ENCODE measurements at places on chromosomes 7 and 10.

DNA sequence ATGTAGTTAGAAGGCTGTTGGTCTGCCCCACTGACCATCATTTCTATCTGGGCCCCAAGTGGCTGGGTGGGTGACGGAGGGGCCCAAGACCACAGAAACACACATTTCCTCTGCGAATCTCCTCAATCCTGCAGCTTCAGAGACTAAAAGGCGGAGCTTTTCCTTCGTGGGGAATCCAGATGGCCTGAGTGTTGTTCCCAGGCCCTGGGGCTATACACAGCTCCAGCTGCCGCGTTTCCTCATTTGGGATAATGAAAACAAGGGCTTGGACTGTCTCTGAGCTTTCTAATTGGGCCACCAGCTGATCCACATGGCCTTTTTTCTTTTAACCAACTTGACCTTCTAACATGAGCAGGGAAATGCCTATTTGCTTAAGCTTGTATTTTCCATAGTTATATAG lies 339.9 kb downstream of the CXCL12 start:
- DNase-seq: no peak

DNA sequence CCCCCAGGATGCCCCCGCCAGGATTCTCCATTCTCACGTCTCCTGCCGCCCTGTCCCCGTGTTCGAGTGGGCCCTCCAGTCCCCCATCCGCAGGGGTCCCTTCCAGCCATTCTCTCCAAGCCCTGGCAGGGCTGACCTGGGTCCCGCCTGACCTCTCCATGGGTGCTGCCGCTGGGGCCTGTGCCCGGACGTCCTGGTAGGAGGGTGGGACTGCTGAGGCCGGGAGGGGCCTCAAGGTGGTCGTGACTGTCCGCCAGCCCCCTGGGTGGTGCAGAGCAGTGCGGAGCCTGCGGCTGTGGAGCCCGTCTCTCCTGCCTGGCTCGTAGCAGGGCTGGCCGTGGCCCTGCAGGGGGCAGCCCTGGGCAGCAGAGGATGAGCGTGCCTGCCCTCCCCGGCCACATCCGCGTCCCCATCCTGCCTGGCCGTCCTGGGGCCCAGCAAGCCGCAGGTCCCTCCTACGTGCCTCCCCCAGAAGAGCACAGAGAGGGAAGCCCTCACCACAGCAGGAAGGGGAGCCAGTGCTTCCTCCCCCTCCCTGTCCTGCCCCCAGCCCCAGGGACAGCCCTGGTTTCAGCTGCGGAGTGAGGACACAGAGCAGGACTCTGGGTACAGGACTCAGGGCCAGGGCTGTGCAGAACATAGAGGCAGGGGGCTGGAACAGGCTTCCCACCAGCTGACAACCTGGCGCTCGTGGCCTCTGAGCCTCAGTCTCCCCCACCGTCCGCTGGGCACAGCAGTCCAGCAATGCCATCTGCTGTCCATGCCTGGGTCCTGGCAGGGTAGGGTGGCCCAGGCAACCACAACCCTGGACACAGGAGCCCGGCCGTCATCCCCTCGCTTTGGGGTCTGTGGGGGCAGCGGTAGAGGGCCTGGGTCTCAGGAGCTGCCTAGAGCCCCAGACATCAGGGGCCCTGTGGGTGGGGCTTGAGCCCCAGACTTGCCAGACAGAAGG lies 1.5 kb upstream of the GRIFIN start:
- peak; percentile 24 for DNase-seq

GRCh38 chr10:33509231-33509831 lies 174.9 kb upstream of the NRP1 start:
- DNase-seq: no peak

GRCh38 chr7:127871226-127871625 lies 160.0 kb downstream of the LRRC4 start:
- no peak for DNase-seq

DNA sequence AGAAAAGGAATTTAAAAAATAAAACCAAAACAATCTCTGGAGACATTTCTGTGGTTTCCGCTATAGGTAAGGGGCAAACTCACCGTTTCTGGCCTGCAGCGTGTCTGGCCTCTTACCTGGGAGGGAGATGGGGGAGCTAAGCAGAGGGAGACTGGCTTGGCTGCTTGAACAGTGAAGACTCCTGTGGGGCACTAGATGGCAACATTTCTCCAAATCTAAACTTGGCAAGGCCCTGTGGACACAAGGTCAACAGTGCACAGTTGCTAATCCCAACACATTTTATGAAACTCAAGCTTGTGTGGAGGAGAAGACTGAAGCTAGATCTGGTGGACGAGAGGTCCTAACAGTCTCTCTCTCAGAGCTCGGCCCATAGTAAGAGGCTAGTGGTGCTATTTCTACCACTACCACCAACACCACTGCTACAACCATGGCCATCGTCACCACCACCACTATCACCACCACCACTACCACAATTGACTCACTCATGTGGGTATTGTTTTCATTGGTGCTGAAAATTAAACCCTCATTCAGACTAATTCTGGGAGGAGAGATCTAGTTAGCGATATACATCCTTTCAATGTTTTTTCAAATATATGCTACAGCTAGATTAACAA lies 28.4 kb upstream of the CDHR3 start:
- no peak for DNase-seq

- DNase-seq: no peak
These were observed 353.5 kb downstream of the TCERG1L start for GRCh38 chr10:130958003-130958402.

- no peak for DNase-seq
These were observed 66.4 kb upstream of the DDC start for GRCh38 chr7:50631639-50632038.

DNA sequence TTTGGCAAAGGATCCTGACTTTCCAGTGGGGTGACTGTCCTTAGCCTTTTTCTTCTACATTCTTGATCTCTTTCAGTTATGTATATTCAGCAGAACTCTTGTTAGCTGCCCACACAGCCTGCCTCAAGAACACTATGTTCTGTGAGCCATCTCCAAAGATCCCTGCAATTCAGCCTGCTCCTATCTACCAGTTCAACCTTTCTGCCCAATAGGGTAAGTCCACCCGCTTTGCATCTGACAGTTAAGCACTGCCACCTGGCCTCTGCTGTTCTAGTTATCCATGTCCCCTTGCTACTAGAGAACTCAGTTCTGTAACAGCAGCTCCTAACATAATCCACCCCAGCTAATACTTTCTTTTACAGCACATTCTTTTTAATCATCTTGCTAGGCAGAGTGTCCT lies 13.5 kb downstream of the OR9A2 start:
- no peak for DNase-seq

GRCh38 chr10:75181073-75181472 lies 29.5 kb upstream of the VDAC2 start:
- DNase-seq: no peak

DNA sequence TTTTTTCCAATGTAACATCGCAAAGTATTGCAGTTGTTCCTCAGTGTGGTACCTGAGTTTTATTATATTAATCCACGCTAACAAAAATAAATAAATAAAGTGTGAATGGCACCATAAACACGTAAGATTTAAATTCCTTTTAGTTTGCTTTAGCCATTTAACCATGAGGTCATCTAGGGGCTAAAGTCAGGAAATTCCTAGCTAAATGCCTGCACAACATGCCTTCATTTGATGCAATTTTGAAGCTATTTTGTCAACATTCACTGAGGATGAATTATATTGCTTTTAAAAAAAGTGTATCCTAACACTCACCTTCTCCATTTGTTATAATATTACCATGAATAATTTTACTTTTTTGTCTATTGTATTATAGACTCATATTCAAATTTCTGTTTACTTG lies 714.4 kb downstream of the GATA3 start:
- no peak for DNase-seq

GRCh38 chr10:78579576-78579975 lies 489.2 kb upstream of the ZMIZ1 start:
- DNase-seq: no peak

DNA sequence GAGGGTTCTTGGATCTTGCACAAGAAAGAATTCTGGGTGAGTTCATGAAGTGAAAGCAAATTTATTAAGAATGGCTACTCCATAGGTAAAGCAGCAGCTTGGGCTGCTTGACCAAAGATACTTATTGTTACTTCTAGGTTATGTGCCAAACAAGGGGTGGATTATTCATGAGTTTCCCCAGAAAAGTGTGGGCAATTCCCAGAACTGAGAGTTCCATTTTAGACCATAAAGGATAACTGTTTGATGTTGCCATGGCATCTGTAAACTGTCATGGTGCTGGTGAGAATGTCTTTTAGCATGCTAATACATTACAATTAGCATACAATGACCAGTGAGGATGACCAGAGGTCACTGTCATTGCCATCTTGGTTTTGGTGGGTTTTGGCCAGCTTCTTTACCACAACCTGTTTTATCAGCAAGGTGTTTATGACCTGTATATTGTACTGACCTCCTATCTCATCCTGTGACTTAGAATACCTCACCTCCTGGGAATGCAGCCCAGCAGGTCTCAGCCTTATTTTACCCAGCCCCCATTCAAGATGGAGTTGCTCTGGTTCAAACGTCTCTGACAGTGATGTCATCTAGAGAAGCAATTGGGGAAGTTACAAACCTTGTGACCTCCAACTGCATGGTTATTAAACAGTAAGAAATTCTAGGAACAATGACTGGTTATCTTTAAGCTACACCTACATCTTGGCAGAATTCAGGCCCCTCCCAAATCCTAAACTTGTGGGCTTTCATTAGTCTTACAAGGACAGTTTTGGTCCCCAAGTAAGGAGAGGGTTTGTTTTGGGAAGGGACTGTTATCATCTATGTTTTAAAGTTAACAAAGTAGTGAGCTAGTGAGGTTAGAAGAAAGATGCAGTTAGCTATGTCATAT lies 48.0 kb upstream of the INHBA start:
- DNase-seq: no peak

- DNase-seq: no peak
These were observed 658.6 kb downstream of the CCSER2 start for GRCh38 chr10:84987039-84987438.

DNA sequence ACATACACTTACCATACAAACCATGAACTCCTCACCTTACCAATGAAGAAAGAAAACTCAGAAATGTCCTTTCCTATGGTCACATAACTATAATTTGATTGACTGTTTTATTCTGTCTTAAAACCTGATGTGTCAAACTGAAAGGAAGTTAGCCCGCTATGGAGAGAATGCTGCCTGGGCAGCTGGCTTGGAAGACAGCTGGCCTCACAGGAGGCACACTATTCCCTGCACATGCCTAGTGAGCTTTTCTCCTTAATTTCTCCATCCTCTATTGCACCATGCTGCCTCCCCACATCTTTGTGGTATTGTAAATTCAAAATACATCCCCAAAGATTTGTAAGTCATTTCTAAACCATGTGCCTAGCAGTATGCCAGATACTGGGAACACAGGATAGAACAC lies 163.3 kb downstream of the STK31 start:
- DNase-seq: no peak

GRCh38 chr10:71299071-71299785 lies 19.8 kb upstream of the SLC29A3 start:
- DNase-seq: no peak

DNA sequence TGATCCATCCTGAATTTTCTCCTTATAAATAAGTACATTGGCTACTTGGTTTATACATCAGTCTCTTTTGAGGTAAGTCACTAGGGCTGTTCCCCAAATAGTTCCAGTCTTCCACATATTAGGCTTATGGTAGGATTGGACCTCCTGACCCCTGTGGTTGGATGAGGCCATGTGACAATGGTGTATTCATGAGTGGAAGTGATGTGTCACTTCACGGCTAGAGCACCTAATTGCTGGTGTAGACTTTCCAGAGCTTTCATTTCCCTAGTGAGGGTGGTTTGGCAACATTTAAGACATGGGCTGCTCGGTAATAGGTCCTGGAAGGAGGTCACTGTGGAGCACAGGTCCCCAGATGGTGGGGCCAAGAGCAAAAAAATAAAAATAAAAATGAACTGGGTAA lies 141.2 kb upstream of the ABCB5 start:
- no peak for DNase-seq

DNA sequence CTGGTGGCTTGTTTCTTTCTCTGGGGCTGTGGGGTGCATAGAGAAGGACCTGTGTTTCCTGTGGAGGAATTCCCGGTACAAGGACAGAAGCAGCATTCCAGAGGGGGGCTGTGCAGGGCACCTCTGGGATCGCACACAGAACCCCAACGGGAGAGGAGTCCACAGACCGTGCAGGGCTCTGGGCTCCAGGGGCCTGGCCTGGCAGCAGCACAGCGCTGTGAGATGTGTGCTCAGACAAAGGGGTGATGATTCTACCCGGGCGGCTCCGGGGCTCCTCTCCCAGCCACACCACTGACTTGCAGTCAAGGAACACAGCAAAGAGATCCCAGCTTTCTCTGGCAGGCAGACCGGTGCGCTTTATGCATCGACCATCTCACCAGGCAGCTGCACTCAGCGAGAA lies 6.9 kb upstream of the SHH start:
- no peak for DNase-seq

DNA sequence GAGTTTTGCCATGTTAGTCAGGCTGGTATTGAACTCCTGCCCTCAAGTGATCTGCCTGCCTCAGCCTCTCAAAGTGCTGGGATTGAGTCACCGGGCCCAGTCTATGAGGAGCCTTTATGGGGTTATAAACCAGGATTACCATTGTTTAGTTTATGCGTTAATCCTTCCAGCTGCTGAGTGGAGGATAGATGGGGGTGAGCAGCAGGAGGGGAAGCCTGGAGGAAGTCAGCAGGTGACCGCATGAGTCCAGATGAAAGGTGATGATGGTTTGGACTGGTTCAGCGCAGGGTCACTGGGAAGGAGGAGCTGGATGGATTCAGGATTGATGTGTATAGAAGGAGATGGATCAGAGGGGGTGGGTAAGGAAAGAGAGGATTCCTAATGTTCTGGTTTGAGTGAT lies 197.1 kb downstream of the ADAM12 start:
- DNase-seq: no peak

- no peak for DNase-seq
These were observed 99.8 kb downstream of the DYNC2I1 start for GRCh38 chr7:158955932-158956804.

- DNase-seq: no peak
These were observed 172.8 kb upstream of the CTBP2 start for GRCh38 chr10:125333209-125333591.

DNA sequence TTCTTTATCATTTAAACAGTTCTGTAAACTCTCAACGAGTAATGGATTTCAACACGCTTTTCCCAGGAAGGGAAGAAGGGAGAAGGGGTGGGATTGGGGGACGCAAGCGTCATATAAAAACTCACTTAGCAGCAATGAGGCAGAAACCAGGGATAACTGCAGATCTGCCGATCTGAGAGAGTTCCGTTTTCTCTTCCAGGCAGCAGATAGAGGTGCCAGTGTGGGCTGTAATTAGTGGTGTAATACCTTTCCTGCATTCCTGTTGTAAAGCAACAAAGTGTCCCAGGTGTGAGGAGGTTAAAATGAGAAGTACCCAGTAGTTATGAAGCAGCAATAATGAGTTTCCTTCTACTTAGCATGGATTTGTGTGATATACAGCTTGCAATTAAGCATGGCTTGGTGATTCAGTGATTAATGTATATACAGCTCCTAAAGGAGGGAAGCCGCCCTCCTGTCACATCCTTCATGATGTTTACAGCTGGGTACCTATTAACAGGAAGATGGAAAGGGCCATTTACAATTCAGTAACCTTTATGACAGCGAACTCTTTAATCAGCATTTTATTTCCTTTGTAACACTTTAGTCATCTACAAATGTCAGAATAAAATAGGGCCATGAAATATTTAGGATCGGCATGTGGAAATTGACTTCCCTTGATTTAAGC lies 271.9 kb downstream of the LRMDA start:
- DNase-seq: no peak

- DNase-seq: no peak
These were observed 47.9 kb upstream of the CNPY1 start for GRCh38 chr7:155594163-155594732.

Measured in stimulated activated CD8-positive, alpha-beta memory T cell treated with anti-CD3 and anti-CD28 coated beads, Interleukin-4, amount 100 ng/mL, for 1 hour (primary cell).